ENCODE measurements at places on chromosomes 16 and 17. TPM values are rescaled to one million over a fixed set of nuclear protein-coding genes. Genes with fewer than 3 reads are reported as not detected.

The KIF2B gene
- not detected for total RNA-seq

The AGRP gene
- not detected for total RNA-seq

The WNK4 gene
- 1.1 TPM for total RNA-seq

The SPEM1 gene
- 0.14 TPM for total RNA-seq

The OR4D1 gene
- total RNA-seq = not detected

The GNG13 gene
- not detected for total RNA-seq

The MEIOC gene
- 1.3 TPM for total RNA-seq

The CCDC154 gene
- total RNA-seq = 0.05 TPM

The RUNDC3A gene
- total RNA-seq = 1.3 TPM
